ENCODE measurements at places on chromosomes 6 and 20.

DNA sequence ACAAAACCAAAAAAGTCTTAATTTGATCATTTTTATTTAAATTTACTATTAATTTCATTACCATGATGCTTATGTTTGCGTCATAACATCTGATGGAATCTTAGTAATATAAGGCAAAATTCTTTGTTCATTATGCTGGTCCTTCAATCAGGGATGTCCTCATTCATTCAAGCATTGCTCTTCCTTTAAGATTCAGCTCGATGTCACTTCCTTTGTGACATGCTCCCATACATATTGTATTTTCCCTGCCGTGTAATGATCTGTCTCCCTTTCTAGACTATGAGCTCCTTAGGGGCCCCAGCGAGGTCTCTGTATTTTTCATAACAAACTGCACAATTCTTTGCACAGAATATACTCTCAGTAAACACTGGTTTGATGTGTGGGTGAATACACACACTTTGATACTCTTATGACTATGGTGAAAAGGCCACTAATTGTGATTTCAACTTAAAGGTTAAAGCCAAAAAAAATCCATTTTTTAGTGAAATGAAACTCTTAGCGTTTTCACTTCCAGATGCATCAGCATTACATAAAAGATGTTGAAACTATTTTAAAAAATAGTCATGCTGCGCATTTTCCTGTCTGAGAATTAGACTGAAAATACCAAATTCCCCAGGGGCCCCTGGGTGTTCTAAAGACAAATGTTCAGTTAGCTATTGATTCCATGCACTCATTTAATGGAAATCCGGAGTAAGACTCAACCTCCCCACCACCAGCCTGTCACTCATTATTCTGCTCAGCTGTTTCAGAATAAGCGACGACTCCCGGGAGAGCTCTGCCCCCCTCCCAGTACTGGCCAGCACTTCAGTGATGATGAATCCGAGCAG lies 169.7 kb downstream of the ATXN1 start:
- DNase-seq, result no peak

- no peak for DNase-seq
Measured at GRCh38 chr6:129281168-129281796, 398.3 kb downstream of the LAMA2 start.

- DNase-seq, result no peak
Measured at GRCh38 chr6:145147981-145148749, 587.2 kb downstream of the EPM2A start.

- DNase-seq, result no peak
Measured at GRCh38 chr6:168626046-168626602, 185.1 kb downstream of the SMOC2 start.

GRCh38 chr20:51434580-51435247 lies 107.8 kb downstream of the NFATC2 start:
- DNase-seq, result no peak

- DNase-seq, result no peak
Measured at GRCh38 chr20:37915434-37915787, 12.5 kb downstream of the VSTM2L start.

DNA sequence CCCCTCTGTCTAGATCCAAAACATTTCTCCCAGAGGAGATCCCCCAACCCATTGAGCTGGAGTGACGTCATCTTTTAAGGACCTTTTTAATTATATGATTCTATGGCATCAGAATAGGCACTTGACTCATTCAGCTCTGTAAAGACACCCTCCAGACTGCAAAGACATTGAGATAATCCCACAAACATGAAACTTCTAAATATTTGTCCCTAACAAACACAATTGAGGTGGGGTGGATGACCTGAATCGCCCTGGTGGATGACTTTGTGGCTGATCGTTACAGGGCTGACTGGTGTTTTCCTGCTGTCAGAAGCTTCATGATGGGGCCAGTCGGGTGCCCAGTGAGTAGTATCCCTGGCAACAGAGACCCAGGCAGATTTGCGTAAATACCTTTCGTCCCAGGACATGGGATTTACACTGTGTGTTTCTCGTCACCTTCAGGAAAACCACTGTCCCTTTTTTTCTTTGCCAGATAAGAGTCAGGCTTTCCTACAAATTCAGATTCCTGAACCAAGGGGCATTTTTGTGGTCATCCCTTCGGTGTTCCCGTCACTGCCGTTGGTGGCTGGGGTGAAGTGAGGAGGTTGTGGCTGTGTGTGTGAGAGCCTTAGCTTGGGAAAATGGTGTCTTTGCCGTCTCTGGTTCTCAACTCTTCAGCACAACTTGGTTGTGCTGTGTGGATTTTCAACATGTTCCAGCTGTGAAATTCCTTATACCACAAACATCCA lies 5.3 kb upstream of the PCK1 start:
- no peak for DNase-seq

- DNase-seq, result no peak
Measured at GRCh38 chr20:52060794-52061714, 130.5 kb downstream of the ZFP64 start.

DNA sequence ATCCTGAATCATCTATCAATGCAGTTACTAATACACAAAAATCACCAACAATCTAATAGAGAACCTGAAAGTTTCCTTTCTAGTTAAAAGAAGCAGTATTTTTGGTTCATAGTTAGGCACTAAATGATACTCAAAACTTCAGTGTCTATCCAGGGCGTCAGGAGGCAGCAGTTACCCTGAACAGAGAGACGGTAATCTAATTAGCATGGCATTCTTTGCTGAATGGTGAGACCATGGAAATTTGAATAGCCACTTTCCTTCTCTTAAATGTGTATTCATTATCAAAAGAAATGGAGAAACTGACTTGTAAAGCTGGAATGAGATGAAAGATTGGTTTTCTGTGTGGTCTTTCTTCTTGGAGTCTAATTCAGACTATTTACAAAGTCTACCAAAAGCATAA lies 146.6 kb upstream of the BMP5 start:
- DNase-seq, result no peak

- no peak for DNase-seq
Measured at GRCh38 chr20:3082306-3082951, 2.1 kb downstream of the AVP start.

DNA sequence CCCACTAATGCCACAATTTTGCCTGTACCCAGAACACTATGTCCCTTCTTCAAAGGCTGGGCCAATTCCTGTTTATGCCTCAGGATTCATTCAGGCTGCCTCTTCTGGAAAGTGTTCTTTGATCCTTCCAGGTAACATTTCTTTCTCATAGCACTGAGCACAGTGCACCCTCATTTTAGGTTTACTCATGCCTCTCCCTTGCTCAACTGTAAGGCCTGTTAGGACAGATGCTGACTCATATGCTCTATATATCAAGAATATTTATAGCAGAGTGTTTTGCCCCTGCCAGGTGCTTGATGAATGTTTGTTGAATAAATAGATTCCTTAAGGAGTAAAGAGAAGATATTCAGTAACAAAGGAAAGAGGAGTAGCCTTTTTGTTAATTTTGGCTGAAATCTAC lies 263.9 kb downstream of the PHF3 start:
- no peak for DNase-seq

Measured in stimulated activated CD8-positive, alpha-beta memory T cell treated with anti-CD3 and anti-CD28 coated beads, Interleukin-7, amount 100 ng/mL, for 48 hours (primary cell).